ENCODE measurements at places on chromosomes 11 and 22.
A peak's percentile ranks its signal among the peaks of the same experiment; 100 is the strongest.

- no peak for DNase-seq
These were observed 431 bp downstream of the SLC37A2 start for GRCh38 chr11:125063429-125064043.

DNA sequence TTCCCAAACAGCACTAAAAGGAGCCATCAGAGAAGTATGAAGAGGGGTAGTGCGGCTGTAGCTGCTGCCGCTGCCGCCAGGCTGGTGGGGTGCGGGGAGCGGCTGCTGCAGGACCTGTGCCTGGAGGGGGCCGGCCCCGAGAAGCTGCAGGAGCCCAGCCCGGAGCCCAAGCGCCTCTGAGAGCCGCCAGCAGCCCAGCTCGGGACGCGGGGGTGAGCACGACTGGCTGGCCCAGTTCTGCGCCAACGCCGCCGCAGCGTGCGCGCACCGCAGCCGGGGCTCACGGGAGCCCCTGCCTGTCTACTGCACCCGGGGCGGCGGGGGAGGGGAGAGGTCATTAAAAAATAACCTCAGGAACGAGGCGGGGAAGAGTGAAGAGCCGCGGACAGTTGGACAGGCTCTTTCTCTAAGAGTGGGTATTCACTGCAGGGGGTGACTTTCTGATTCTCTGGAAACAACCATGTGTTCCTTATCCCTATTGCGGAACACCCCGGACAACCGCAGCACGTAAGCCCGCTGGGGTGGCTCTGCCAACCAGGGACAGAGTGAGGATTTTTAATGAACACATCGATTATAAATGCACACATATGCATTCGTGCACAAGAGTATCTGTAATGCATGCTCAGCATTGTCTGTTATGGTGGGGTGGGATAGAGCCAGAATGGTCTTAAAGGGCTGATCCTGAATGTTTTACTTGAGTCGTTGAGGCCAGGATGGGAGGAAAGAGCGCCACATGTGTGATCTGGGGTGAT lies 453 bp downstream of the GAS2 start:
- peak; percentile 84 for DNase-seq

GRCh38 chr11:11997049-11997322 lies 11.4 kb downstream of the DKK3 start:
- no peak for DNase-seq

DNA sequence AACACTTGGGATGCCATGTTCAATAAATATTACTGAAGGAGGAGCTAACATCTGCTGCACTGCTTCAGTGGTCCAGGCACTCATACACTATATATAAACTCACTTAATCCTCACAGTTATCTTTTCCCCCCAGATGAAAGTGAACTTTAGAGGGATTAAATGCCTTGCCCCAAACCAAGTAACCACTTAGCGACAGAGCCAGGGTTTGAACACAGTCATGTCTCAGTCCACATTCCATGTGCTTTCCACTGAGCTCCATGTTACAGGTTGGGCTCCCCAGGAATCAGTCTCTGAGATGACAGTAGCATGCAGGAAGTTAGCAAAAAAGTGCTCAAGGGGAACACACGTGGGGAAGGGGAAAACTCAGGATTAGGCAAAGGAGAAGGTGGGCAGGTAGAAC lies 59.3 kb downstream of the ENDOD1 start:
- no peak for DNase-seq

GRCh38 chr11:123586568-123586967 lies 67.9 kb downstream of the SCN3B start:
- DNase-seq, result no peak

DNA sequence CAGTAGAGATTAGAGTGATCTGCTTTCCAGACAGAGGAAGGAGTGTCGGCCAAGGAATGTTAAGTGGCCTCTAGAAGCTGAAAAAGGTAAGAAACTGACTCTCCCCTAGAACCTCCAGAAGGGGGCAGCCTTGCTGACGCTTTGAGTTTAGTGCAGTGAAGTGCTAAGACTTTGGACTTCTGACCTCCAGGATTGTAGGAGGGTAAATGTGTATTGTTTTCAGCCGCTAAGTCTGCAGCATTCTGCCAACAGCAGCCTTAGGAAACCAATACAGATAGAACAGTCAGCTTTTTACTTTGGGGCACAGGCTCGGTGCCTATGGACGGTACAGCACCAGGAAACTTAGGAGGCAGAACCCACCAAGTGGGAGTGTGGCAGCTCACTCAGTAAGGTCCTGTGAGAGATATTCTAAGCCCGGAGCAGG lies 3.6 kb upstream of the TBC1D22A start:
- peak; percentile 14 for DNase-seq

- no peak for DNase-seq
These were observed 68.7 kb downstream of the PRR5L start for GRCh38 chr11:36364551-36365325.

- DNase-seq, result no peak
These were observed 10.6 kb upstream of the GLYATL1 start for GRCh38 chr11:58928691-58929090.

DNA sequence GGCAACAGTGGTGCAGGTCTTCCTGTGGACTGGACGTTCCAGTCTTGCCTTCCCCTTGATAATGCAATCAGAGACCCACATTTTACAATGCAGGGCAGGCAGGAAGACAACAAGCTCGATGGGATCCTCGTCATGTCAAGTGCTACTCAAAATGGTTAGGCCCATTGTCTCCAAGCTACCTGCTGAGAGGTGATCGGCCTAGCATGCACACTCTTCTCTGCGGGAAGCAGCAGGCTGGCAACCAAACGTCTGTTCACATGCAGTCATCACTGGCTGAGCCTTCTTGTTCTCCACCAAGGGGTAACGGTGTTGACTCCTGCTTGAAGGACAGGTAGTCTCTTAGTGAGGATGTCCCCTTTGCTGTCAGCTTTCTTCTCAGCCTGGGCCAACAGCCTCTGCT lies 25.5 kb upstream of the CD82 start:
- no peak for DNase-seq

GRCh38 chr22:28978863-28979796 lies 82.5 kb downstream of the C22orf31 start:
- no peak for DNase-seq

DNA sequence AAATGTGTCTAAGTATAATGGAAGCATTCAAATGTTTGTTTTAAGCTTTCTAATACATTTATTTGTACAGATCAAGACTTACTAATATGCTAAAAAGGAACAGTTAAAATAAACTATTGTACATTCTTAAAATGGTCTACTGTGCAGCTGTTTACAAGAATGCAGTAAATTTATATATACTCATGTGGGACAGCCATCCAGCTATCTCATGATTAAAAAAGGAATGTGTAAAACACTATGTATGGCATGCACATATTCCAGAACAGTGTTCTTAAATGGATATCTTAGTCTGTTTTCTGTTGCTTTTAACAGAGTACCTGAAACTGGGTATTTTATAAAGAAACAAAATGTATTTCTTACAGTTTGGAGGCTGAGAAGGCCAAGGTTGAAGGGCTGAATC lies 30.2 kb upstream of the CSTF3 start:
- no peak for DNase-seq

DNA sequence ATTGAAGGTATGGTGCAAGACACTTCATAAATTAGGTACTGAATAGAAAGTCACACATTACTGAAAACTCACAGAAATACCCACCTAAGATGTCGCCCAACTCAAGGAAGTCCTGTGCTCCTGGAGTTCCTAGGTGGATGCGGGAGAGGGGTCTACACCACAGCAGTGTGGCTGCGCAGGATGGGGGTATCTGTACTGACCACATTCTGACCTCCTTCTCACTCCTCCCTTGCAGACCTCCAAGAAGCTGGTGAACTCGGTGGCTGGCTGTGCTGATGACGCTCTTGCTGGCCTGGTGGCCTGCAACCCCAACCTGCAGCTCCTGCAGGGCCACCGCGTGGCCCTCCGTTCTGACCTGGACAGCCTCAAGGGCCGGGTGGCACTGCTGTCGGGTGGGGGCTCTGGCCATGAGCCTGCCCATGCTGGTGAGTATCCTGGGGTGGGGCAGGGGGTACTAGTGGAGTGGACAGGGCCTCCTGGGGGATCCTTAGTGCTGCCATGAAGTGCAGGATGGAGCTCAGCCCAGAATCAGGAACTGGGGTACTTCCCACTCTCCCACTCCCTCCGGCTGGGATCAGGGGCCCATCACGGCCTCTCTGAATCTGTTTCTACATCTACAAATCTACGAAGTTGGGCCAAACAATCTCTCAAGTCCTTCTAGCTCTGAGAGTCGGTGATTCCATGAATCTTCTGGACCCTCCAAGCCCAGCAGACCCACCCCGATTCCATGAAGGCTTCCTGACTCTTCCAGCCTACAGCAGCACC lies 4.9 kb downstream of the TKFC start:
- no peak for DNase-seq

Measured in left hindlimb (tissue), 1 donor.